ENCODE measurements at places on chromosomes 16 and 17.

- no peak for DNase-seq
Observed at GRCh38 chr16:50960517-50961202, 190.4 kb downstream of the SALL1 start.

DNA sequence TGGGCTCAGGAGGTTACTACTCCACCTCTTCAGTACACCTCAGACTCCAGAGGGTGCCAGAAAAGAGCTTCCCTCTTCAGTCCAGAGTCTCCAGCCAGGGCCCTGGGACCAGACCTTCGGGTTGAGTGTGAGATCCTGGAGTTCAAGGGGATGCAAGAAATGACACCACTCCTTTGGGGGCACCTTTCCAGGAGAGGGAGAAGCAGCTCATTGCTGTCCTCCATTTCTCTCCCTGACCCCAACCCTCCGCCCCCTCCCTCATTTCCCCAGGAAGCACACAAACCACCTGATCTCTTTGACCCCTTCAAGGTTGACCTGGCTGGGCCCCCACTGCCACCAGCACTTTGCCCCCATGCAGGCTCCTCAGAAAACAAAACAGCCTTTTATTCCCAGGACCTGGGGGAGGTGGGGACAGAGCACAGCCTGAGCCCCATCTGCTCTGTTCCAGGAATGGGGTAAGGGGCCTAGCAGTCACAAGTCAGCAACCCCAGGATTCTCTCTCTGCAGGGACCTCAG lies 21.4 kb downstream of the CDH5 start:
- no peak for DNase-seq

DNA sequence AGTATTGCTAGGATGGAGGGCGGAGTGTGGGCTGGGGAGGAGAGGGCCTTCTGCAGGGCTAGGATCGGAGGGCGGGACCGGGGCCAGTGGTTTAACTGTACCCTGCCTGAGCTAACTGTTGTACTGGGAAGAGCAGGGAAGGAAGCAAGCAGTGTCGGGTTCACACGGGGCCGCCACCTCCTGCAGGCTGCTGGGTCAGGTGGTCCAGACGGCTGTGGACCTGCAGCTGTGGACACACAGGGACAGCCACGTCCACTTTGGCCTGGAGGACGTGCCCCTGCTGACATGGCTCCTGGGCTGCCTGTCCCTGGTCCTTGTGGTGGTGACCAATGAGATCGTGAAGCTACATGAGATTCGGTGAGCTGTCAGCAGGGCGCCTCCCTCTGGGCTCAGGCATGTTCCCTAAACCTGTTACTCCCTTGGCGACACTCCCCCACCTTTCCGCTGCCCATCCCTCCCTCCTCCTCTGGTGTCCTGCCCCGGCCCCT lies 16.6 kb downstream of the CASKIN2 start:
- DNase-seq = no peak

DNA sequence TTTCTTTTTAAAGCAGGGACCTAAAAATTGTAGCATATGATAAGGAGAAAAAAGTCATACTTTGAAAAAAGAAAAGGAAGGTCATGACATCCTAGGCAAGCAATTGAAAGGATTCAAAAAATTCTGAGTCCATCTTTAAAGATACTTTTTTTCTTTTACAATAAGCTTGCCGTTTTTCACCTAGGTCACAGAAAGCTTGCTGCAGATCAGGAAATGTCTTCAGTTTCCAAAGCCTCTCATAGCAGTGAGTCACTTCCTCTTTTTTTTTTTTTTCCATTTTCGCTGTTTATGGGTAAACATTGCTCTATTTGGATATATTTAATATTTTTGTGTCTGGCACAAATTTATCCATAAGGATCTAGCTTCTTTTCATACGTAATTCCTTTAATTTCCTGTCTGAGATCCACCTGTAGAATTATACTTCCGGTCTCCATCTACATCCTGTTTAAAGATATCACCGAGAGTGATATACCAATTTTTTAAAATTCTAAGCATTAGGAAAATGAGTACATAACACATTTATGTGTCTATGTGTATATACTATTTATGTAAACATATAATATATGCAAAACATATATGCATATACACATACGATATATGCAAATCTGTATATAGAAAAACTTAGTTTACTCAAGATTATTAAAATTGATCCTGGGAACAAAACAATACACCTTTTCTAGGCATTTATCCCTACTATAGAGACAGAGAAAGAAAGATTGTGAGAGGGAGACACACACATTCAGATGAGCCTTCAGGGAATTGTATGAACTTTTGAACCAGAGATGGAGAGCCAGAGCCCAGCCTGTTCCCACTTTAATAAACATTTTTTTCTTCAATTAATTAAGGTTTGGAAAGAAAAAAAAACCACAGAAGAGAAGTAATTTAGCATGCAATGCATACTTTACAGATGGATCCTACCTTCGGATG lies 134.4 kb downstream of the SKAP1 start:
- DNase-seq = peak; percentile 16

- DNase-seq = no peak
Observed at GRCh38 chr16:85377388-85378144, 235.6 kb upstream of the GSE1 start.

- DNase-seq = no peak
Observed at GRCh38 chr17:6926667-6927066, 69.2 kb upstream of the ALOX12 start.

GRCh38 chr16:10228779-10229178 lies 46.6 kb upstream of the GRIN2A start:
- DNase-seq = no peak

DNA sequence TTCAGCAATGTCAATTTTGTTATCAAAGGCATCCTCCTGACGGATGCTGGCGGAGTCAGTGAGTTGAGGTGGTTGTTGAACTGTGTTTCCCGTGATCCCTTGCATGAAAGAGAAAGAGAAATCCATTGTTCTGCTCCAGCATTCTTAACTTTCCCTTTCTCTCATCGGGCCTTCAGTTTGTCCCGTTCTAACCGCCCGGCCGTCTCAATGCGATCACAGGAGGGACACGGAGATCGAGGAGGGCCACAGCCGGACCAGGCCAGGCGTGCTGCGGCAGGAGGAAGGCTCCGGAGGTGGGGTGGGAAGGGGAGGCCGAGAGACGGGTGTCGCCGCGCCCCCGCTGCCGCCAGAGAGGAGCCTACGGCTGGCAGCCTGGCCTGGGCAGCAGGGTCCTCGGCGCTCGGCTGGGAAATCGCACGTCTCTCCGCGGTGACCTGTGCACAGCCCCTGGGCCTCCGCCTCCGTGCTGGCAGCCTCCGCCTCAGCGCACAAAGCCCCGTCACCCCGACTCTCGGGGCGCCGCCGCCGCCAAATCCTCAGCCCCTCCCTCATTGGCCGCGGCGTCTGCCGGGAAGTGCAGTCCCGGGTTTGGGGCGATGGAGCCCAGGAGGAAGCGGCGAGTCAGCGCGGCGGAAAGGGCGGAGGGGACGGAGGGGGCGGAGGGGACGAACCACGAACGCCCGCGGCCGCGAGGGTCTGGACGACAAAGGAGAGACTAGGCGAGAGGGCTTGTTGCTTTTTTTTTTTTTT lies 38.1 kb downstream of the SOST start:
- DNase-seq = peak; percentile 87

GRCh38 chr17:31559584-31560501 lies 168.4 kb downstream of the RAB11FIP4 start:
- DNase-seq = no peak

GRCh38 chr17:79023180-79023705 lies 726 bp upstream of the C1QTNF1 start:
- no peak for DNase-seq

- DNase-seq = no peak
Observed at GRCh38 chr16:89841275-89841674, 13.0 kb downstream of the SPIRE2 start.

GRCh38 chr17:17495536-17496188 lies 533 bp downstream of the RASD1 start:
- peak; percentile 68 for DNase-seq

- no peak for DNase-seq
Observed at GRCh38 chr16:87133966-87134627, 183.1 kb downstream of the C16orf95 start.
